KBM-7 (cell line): ENCODE measurements at places on chromosomes 2 and 18.

GRCh38 chr2:98090951-98091350 lies 4.0 kb downstream of the VWA3B start:
- DNase-seq: no peak

- no peak for DNase-seq
Measured at GRCh38 chr2:197332641-197333040, 22.1 kb upstream of the ANKRD44 start.

DNA sequence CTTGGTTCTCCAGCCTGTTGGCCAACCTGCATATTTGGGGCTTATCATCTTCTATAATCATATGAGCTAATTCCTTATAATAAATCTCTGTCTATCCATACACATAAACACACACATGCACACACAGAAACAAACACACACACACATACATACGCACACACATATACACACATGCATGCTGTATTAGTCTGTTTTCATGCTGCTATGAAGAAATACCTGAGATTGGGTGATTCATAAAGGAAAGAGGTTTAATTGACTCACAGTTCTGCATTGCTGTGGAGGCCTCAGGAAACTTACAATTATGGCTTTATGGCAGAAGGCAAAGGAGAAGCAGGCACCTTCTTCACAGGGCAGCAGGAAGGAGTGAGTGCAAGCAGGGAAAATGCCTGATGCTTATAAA lies 707.4 kb upstream of the CDH2 start:
- no peak for DNase-seq

- no peak for DNase-seq
Measured at GRCh38 chr2:45533771-45534170, 77.3 kb downstream of the SRBD1 start.

DNA sequence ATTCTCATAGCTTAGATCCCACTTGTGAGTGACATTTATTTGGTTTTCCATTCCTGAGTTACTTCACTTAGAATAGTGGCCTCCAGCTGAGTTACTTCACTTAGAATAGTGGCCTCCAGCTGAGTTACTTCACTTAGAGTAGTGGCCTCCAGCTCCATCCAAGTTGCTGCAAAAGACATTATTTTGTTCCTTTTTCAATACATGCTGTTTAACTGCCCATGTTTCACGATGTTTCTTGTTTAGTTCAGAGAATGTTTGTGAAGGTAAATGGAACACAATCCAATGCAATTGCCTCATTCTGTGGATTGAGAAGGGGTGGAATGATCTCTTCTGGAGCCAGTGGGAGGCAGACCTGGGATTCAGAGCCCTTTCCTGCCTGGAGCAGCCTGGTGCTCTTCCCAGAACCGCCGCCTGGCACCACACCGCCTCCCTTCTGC lies 273.5 kb upstream of the ATP5MC3 start:
- no peak for DNase-seq
